GM10248 (cell line): ENCODE measurements at places on chromosomes 5 and 9.

- no peak for DNase-seq
Observed at GRCh38 chr9:105836936-105837660, 142.8 kb downstream of the TMEM38B start.

DNA sequence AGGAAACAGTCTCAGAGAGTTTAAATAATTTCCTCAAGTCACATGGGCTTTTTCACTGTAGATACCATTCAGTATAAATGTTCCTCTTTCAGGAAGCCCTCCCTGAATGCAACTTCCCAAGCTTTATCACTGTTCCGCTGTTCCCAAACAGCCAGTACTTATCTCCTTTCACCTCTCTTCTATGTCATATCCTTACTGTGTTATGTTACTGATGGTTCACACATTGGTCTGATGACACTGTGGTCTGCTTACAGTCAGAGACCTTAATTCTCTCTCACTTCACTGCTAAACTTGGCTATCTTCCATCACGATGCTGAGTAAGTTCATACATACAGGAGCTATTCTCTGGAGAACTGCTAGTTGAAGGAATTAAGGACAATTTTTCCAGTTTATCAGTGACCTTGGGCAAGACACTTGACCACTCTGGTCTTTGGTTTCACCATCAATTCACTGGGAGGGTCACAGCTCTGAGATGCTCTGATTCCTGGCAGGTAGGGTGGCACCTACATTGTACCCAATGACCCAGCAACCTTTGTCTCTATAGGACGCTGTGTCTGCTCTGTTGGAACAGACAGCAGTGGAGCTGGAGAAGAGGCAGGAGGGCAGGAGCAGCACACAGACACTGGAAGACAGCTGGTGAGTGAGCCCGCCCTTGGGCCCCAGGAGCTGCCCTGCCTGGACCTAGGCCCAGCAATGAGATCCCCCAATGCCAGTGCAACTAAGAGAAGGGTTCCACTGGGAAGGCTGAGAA is 42.1 kb upstream of the RARS1 start:
- DNase-seq: no peak

- DNase-seq: no peak
Observed at GRCh38 chr9:125405938-125406809, 144.5 kb downstream of the GAPVD1 start.

DNA sequence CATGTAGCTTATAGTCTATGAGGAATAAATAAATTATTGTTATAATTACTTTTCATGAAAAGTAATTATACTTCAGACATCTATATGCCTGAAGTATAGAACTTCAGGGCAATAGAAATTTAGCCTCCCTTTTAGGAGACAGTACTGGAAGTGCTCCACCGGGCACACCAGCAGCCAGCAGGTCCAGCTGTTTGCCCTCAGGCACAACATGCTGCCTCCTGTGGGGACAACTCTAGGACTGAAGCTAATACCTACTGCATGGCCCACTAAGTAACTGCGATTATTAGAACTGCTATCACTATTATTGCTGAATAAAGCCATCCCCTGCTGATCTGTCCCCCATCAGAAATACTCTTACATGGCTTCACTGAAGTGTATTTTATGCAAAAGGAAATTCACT is 329.6 kb downstream of the MED10 start:
- no peak for DNase-seq

GRCh38 chr5:103224118-103224893 is 34.3 kb upstream of the MACIR start:
- peak; percentile 42 for DNase-seq

DNA sequence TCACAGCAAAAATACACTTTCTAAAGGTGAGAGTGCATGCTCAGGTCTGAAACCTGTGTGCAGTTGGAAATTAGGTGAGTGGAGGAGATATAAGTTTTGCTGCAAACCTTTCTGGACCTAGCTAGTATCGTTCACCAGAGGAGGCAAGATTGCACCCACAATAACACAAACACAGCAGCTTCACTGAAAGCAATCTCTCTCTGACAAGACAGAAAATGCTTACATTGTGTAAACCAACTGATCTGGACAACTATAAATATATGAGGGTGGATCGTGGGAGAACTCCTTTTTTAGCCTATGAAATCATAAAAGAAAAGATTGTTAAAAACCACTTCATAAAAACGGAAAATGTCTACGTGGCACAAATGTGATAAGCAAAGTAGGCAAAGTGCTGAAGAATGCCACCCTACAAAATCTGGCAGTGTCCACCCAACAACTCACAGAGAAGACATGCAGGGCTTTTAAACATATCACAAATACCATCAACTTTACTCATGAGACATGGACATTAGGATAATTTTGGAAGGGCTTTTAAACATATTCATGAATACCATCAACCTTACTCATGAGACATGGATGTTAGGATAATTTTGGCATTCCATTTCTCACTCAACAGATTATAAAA is 134.3 kb downstream of the CDH18 start:
- no peak for DNase-seq

DNA sequence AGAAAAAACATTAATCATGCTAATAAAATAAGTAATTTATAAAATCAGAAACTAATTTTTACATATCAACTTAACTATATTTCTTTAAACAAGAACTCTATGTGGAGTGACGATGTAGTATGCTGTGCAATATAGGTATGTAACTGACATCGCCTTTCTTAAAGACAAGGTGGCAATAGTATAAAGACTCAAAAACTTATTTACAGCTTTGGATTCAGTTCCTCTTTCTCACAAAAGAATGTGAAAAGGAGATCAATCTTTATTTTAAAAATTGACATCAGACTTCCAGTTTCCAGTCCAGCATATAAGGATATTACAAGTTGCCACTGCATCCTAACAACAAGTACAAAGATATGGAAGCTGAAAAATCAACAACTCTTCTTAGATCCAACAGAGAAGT is 260.3 kb downstream of the TRIM36 start:
- no peak for DNase-seq

GRCh38 chr9:118273048-118273447 is 568.8 kb downstream of the TLR4 start:
- no peak for DNase-seq

- DNase-seq: no peak
Observed at GRCh38 chr5:169336242-169336641, 35.3 kb upstream of the SLIT3 start.

- DNase-seq: no peak
Observed at GRCh38 chr5:81778642-81779041, 27.7 kb upstream of the SSBP2 start.

- DNase-seq: no peak
Observed at GRCh38 chr9:95610006-95610785, 93.4 kb upstream of the PTCH1 start.

DNA sequence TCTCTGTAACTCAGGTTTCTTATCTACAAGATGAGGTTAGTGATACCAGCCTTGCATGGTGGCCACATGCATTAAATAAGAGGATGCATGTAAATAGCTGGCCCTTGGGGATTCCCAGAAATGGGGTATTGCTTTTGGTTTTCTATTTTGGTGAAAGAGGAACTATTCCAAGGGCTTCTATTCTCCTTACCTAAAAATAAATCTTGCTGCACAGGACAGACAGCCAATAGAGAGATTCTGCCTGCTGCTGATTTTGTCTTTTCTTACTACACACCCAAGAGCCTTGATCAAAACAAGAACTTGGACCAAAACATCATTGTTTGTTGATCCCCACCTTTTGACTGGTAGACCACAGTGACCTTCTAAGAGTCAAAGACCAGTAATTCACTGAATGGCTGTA is 161.8 kb downstream of the PJA2 start:
- DNase-seq: peak; percentile 40

- no peak for DNase-seq
Observed at GRCh38 chr5:2719332-2719731, 32.1 kb downstream of the IRX2 start.
